ENCODE measurements at places on chromosomes 3 and 15. TPM values are rescaled to one million over a fixed set of nuclear protein-coding genes. Genes with fewer than 3 reads are reported as not detected.

Gene KCNMB3
- total RNA-seq, result 0.71 TPM

Gene DUOXA2
- total RNA-seq, result not detected

DNA sequence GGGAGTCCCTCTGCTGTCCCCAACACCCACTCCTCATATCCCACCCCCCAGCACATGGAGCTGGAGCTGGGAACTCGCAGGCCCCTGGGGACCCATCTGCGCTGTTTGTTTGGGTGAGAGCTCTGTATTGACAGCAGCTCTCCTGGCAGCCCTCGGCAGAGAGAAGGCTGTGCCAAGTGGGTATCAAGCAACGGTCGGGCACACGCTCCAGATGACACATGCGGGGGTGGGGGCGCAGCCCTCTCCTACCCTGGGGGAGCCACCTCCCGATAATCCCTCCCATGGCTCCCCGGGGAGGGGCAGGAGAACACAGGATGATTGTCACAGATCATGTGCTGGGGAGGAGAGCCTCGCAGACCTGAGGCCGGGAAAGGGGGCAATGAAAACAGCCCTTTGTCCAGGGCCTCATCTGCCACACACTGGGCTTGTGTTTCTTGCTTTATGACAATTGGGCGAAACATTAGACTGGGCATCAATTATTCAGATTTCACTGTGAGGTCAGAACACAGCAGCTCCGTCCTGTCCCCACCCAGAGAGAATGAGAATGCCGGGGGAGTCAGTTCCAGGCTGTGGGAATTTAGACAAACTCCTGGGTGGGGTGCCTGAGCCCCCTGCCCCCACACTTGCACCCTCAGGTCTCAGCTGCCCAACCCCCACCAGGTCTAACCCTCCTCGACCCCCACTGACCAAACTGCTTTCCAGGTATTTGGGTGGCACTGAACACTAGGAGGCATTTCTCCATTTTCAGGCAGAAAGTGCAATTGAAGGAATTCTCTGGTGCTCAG lies 46.4 kb upstream of the KLF13 start:
- no peak overlapping the region for H3K27ac ChIP-seq
- no peaks in the 10 kb centered on the region for H3K4me1 ChIP-seq
- no peak for DNase-seq
- no peaks in the 10 kb centered on the region for H3K36me3 ChIP-seq
- no peak overlapping the region for H3K4me3 ChIP-seq

DNA sequence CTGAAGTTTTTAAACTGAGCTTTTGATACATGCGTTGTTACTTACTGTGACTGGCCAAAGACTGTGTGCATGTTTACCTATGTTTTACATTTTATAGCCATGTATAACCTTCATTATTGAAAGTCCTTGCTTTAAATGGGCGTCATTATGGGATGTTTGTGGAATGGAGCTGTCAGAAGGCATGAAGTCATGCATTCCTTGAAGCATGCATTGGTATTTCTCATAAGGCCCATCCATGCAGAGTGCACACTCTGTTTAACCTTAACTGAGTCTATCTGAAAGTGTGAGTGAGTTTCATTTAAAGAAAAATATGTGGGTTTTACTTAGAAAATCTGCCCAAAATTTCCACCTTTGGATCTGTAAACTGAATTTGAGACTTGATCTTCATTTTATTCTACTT lies 51.1 kb downstream of the PSMD6 start:
- peaks cover 83% of the 10 kb centered on the region for H3K4me1 ChIP-seq
- no peaks in the 10 kb centered on the region for H3K27me3 ChIP-seq

Gene SLC28A2
- total RNA-seq, result not detected

Gene TOP2B
- 98.6 TPM for total RNA-seq

Gene TUSC2
- total RNA-seq, result 36.6 TPM

GRCh38 chr15:83653639-83654378 lies at the start of gene ADAMTSL3:
ADAMTSL3 (plus strand) TSS chr15:83654123; CDS start chr15:83655762, 1,639 bp downstream.
- no peak within 1 kb of the TSS for H3K27ac ChIP-seq
- H3K27me3 ChIP-seq, result peaks cover 4% of the 10 kb centered on the region
- no peaks in the 10 kb centered on the region for H3K4me1 ChIP-seq
- no peak for DNase-seq
- H3K4me3 ChIP-seq, result no peak within 1 kb of the TSS

DNA sequence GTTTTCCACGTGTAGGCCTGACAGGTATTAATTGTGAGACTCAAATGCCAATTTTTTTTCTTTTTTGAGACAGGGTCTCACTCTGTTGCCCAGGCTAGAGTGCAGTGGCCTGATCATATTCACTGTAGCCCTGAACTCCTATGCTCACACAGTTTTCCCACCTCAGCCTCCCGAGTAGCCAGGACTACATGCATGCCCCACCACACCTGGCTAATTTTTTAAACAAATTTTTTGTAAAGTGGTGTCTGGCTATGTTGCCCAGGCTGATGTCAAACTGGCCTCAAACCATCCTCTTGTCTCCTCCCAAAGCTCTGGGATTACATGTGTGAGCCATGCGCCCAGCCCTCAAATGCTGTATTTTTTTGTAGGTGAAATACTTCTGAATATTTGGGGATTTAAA lies 14.0 kb downstream of the SLC25A36 start:
- H3K27me3 ChIP-seq, result no peaks in the 10 kb centered on the region

DNA sequence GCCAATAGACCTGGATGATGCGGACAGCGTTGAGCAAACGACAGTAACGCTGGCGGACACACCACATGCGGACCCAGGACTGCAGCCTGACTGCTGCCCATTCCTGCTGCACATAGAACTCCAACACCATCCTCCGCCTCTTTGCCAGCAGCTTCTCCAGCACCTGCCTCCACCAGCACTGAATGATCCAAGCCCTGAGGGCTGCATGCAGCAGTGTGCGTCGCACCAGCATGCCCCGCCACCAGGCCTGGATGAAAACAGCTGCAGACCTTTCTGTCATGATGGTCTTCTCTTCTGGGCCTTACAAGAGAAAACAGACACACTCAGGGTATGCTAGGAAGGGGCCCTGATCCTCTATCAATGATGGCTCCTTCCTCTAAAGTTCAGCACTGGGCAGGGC lies 1.5 kb downstream of the IQCF5 start:
- no peak overlapping the region for H3K27ac ChIP-seq
- no peaks in the 10 kb centered on the region for H3K36me3 ChIP-seq

GRCh38 chr15:76823890-76824289 lies 81.2 kb downstream of the SCAPER start:
- no peaks in the 10 kb centered on the region for H3K4me1 ChIP-seq
- H3K27ac ChIP-seq, result no peak overlapping the region
- no peaks in the 10 kb centered on the region for H3K27me3 ChIP-seq
- no peak for DNase-seq
- no peaks in the 10 kb centered on the region for H3K36me3 ChIP-seq
- no peak overlapping the region for H3K4me3 ChIP-seq

DNA sequence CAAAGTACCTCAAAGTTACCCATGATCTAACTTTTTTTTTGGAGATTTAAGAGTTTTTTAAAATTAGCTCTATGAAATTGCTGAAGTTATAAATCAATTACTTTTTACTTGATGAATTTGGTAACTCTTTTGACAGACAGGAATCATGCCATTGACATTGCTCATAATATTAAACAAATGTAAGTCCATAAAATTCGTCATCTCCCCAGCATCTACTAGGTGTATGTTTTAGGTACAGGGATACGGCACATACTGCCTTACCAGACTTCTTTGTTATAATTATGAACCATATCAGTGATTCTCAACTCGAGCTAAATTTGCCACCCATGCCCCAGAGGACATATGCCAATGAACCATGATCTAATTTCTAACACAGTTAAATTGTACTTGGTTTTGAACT lies 247.5 kb upstream of the TGFBR2 start:
- no peaks in the 10 kb centered on the region for H3K27me3 ChIP-seq
- H3K27ac ChIP-seq, result no peak overlapping the region
- DNase-seq, result no peak
- H3K36me3 ChIP-seq, result no peaks in the 10 kb centered on the region

Gene WNT5A
- not detected for total RNA-seq

All from CD8-positive, alpha-beta memory T cell (primary cell).